ENCODE measurements at places on chromosomes 7 and 10.

- DNase-seq, result no peak
Observed at GRCh38 chr10:73855413-73855812, 18.9 kb downstream of the CAMK2G start.

DNA sequence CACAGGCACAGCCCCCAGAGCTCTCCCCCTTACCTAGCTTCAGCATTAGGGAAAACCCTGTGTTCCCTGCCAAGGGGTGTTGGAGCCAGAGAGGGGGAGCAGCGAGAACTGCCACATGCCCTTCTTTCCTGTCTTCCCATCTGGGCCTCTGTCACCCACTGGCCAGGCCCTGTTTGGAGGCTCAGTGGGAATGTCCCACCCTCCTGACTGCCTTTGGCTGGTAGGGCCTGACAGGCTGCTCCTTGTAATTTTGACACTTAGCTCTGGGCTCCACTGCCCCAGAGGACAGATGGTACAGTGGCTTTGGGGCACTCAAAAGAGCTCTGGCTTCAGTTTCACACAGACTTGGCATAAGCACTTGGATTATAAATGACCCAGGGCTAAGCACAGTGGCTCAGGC lies 50.6 kb downstream of the GRID2IP start:
- DNase-seq, result no peak

DNA sequence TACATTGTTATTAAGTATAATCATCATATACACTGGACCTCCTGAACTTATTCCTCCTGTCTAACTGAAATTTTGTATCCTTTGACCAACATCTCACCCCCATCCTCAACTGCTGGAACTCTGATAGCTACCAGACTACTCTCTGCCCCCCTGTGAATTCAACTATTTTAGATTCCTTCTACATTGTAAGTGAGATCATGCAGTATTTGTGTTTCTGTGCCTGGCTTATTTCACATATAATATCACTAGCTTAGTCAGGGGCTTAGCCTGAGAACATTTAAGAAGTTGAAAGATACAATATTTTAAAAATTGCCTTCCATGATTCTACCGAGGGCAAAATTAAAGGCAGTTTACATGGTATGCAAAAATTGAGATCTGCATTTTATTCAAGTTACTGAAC lies 26.9 kb downstream of the STAMBPL1 start:
- DNase-seq, result no peak

DNA sequence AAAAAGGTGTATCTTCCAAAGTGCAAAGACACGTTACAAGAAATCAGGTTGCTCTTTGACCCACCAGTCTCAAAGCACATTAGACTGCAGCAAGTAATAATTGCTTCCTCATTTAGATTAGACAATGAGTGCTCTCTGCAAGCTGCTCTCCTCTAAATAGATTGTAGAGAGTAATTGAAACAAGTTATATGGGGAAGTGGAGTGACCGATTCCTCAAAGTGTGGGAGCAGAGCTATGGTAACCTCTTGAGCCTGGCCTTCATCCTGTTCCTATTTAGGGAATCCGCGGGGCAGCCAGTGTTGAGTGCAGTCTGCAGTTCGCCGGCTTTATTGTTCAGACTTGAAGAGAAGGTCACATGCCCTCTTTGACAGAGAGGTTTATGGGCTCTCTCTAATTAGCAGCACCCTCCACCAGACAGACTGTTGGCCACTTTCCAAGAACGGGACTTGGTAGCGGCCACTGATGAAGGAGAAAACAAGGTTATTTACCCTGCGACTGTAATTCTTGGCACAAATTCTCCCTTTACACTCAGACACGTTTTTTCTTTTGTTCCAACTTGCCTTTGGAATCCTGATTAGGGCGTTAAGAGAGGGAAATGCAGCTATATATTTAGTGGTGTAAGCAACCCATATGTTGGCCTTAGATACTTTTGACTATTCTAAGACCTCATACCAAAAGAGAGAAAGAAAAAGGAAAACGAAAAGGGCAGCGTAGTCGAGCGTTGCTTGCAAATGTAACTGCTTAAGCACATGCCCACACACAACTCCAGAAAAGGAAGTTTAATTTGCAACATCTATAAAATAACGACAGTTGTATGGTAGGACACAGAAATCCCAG lies 107.5 kb downstream of the REEP3 start:
- peak; percentile 81 for DNase-seq

- DNase-seq, result no peak
Observed at GRCh38 chr7:40749877-40750276, 615.1 kb downstream of the SUGCT start.

DNA sequence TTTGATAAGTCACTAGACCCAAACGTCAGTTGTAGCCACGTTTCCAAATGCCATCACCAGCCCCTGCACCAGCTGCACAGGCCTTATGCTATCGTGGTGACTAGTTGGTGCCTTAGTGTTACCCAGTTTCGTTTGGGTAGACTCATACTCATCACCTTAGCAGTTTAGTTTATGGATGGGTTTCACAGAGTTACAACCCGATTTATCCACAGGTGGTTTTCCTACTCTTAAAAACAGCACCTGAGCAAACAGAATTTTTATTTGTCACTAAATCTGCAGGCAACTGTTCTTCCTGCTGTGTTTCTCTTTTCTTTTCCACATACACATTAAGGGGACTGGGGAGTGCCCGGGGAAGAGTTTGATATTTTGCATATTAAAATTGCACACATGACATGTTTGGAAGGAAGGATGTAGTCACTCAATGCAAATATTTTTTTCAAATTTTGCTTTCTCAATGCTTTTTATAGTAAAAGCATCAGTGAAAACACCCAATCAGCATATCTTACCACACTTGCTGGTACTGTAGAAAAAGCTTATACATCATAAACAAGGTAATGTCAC lies 41.6 kb downstream of the PDSS1 start:
- no peak for DNase-seq

DNA sequence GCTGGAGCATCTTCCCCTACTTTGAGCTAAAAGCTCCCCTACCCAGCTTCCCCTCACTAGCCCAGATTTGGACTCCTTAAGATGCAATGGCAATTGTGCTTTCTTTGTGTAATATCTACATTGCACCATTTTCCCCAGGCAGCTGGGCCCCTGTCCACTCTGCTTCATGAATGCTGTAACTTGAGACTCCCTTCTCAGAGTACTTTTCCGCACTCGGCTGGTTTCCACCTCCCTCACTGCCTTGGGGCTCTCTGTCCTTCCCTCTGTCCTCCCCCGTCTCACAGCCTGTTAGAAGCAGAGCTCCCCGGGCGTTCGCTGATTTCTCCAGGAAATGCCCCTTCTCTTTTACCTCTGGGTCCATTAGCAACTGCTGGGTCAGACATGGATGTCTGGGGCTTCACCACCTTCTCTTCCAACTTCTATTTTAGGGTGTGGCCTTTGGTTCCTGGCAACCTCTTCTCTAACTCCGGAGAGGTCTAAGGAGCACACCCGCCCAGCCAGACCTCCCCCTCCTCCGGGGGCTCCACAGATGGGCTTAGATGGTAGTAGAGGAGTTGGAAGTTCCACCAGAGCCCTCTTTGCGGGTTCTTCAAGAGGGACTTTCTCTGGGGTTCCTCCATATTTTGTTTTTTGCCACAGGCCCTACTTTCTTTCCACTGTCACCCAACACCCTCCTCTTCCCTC lies 2.9 kb upstream of the TMEM72 start:
- peak; percentile 97 for DNase-seq

- no peak for DNase-seq
Observed at GRCh38 chr7:155816996-155817395, 4.7 kb upstream of the SHH start.

DNA sequence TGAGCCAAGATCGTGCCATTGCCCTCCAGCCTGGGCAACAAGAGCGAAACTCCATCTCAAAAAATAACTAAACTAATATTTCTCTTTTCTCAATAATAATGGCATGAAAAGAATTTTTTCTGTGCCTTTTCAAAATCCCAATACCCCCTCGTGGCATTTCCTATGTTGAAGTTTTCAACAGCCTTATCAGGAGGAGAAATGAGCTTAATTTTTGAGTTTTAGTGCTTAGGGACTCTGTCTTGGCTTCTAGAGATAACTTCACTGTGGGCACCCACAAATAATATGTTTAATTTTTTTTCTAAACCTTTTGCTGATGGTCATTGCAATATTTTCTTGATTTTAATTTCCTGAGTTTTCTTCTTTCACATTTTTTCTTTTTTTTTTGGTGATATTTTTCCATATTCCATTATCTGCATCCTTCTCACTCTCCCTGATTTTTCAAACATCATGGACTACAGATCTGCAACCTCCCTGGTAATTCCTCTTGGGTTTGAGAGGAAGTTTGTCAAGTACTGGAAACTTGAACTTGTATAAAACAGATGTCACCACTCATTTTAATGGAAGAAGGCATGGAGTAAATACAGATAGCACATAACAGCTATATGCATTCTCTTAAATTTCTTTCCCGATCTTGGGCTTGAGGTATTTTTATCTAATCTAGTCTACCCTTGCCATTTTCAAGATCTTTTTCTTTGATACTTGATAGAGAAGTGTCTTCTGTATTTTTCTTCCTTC lies 84.0 kb downstream of the KAT6B start:
- no peak for DNase-seq

DNA sequence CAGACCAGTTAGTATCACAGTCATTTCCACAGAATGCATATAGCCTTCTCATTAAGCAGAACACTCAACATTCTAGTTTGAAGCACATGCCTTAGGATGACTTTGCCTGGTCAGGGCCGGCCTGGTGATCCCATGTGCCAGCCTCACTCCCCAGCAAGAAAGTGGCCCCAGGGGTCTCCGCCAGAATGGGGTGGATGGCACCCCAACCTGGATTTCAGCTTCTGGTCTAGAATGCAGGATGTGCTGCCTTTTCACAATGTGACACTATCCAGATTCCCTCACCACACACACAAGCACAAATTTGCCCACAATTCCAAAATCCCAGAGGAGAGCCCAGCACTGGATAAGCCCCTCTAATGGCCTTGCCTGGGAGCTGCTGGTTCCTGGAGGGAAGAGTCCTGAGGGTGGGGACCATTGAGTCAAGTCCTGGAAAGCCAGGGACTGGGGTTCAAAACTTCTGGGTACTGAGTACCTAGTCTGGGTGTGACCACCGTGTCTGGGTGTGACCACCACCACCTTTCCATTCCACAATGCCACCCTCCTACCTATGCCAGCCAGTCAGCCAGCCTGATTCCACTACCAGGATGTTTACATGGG lies 41.5 kb upstream of the GPAM start:
- DNase-seq, result no peak

- no peak for DNase-seq
Observed at GRCh38 chr7:92854501-92855238, 18.3 kb upstream of the CDK6 start.

GRCh38 chr10:60456053-60456452 lies 66.4 kb upstream of the ANK3 start:
- no peak for DNase-seq

GRCh38 chr7:151968357-151968756 lies 12.1 kb downstream of the GALNTL5 start:
- DNase-seq, result no peak

DNA sequence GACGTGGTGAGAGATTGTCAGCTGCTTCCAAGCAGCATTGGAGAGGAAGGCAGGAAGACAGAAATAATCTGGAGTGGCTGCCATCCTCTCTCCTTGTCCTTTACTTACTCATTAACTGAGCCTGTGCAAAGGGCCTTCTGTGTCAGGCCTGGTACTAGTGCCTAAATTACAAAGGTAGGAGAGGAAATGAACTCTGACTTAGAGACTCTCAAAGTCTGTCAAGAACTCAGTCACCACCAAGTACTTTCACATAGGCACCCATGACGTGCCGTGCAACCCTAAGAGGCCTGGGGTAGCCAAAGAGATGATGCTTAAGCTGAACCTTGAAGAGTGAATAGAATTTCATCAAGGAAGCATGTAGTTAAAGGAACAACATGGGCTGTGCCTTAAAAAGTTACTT lies 866.9 kb downstream of the LRMDA start:
- DNase-seq, result no peak

- no peak for DNase-seq
Observed at GRCh38 chr7:46191776-46192175, 270.7 kb upstream of the IGFBP3 start.

DNA sequence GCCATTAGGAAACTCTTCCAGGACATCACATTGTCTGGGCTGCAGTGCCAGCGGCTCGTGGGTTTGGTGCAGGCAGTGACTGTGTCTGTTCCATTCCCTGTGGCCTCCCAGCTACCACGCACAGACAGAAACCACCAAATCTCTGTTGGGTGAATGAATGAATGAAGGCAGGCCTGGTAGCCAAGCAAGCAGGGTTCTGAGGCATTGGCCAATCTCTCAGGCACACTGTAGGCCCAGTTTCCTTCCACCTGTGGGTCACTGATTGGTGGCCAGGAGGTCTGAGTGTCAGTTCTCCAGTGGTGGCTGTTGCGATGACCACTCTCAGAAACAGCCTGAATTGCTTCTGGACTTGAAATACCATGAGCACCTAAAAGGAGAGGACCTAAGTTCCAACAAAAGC lies 59.4 kb upstream of the CTBP2 start:
- DNase-seq, result no peak

DNA sequence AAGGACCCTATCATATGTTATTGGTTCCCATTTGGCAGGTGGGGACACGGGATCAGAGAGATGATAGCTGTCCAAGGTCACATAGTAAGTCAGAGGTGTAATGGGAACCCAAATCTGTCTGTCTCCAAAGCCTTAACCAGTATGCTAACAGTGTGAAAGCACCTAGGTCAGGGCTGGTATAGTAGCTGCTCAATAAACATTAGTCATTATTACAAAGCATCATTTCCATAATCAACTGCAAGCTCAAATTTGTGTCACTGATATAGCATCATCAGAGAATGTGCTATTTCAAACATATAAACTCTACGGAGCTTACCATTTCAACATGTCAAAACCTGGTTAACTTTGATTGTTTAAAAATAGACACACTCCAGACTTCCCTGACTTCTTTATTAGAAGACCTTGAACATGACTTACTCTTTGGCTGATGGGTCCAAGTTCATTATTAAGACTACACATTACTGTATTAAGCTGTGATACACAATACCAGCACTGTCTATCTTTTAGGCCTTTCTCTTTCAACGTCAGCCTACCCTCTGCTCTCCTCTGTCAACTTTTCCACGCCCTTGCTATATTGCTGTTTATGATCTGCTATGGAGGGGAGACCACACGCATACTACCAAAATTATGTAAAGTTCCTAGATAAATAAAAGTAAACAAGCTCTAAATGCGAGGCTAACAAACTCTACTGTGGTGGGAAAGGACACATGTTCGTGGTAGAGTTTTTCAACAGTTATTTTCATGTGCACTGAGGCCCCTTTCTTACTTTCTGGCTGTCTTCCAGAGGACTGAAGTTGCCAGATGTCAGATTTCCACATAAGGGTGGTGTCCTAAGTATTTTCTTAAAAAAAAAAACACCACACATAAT lies 33.6 kb downstream of the DNMBP start:
- DNase-seq, result no peak

GRCh38 chr10:102782673-102783551 lies 39.2 kb downstream of the WBP1L start:
- DNase-seq, result peak; percentile 58

DNA sequence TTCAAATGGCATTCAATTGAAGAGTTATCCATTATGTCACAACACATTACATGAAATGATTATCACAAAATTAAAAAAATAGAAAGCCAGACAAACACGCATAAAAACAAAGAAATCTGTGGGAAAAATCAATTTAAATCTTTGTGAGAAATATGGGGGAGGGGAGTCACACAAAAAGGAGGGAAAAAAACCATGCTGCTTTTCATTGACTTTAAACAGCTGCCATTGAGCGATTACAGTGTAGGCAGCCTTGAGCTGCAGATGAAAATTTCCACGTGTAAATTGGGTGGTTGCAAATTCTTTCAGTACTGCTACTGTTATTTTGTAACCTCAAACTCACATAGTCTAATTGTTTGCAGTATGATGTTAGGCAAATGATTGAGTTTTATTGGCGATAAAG lies 889.9 kb upstream of the PHF14 start:
- DNase-seq, result no peak

- DNase-seq, result no peak
Observed at GRCh38 chr10:29837586-29837985, 202.8 kb upstream of the SVIL start.

Measured in kidney (tissue), 22 donors.